T-helper 17 cell (primary cell): ENCODE measurements at places on chromosomes 5 and 9. TPM values are rescaled to one million over a fixed set of nuclear protein-coding genes. Genes with fewer than 3 reads are reported as not detected.

The NPDC1 gene
- total RNA-seq: 139 TPM

The WDR38 gene
- not detected for total RNA-seq

The BSPRY gene
- total RNA-seq: 0.32 TPM

The TTC23L gene
- 0.42 TPM for total RNA-seq

The EGFL7 gene
- total RNA-seq: 5.7 TPM

The EGFLAM gene
- total RNA-seq: not detected

The STPG3 gene
- 0.62 TPM for total RNA-seq

The ERAP2 gene
- 65.6 TPM for total RNA-seq

The MEF2C gene
- 11.9 TPM for total RNA-seq

The ARID3C gene
- total RNA-seq: not detected

The UNC5A gene
- not detected for total RNA-seq

The GPRIN1 gene
- total RNA-seq: 0.60 TPM

The CCDC69 gene
- total RNA-seq: 82.5 TPM

The RORB gene
- total RNA-seq: not detected

The CDKN2B gene
- total RNA-seq: 1.7 TPM

The SLCO6A1 gene
- total RNA-seq: not detected

The FYB1 gene
- total RNA-seq: 517 TPM

The PCDHGA3 gene
- total RNA-seq: not detected

The MAMDC4 gene
- 3.4 TPM for total RNA-seq

The BARHL1 gene
- total RNA-seq: not detected

The HRCT1 gene
- not detected for total RNA-seq
